ENCODE measurements at places on chromosomes 6 and 20.
A peak's percentile ranks its signal among the peaks of the same experiment; 100 is the strongest.

GRCh38 chr20:13101706-13102105 lies 92.9 kb downstream of the SPTLC3 start:
- no peak for DNase-seq

DNA sequence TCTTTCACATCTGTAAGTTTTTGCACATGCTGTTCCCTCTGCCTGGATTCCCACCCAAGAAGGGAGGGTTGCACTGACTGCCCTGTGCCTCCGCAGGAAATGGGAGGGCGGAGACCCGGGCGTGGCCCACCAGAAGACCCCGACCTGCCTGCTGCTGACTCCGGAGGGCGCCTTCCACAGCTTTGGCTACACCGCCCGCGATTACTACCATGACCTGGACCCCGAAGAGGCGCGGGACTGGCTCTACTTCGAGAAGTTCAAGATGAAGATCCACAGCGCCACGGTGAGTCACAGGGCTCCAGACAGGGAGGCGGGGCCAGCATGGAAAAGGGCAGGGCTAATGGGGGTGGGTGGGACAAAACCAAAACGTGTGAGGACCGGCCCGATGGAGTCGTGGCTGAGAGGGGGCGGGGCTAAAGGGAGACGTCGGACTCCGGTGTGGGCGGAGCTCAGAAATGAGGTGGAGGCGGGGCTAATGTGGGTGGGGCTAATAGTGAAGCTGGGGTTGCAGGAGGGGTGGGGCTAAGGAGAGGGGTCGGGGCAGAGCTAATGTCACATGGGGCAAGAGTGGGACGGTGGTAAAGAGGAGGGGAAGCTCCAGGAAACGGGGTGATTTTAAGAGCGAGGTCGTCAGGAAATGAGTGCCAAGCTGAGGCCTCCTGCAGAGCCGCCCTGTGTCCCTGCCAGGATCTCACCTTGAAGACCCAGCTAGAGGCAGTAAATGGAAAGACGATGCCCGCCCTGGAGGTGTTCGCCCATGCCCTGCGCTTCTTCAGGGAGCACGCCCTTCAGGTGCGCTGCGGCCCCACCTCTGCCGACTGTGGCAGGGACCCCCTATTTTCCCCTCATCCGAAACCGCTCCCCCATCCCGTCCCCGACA lies 12.6 kb downstream of the HSPA12B start:
- DNase-seq = peak; percentile 47

DNA sequence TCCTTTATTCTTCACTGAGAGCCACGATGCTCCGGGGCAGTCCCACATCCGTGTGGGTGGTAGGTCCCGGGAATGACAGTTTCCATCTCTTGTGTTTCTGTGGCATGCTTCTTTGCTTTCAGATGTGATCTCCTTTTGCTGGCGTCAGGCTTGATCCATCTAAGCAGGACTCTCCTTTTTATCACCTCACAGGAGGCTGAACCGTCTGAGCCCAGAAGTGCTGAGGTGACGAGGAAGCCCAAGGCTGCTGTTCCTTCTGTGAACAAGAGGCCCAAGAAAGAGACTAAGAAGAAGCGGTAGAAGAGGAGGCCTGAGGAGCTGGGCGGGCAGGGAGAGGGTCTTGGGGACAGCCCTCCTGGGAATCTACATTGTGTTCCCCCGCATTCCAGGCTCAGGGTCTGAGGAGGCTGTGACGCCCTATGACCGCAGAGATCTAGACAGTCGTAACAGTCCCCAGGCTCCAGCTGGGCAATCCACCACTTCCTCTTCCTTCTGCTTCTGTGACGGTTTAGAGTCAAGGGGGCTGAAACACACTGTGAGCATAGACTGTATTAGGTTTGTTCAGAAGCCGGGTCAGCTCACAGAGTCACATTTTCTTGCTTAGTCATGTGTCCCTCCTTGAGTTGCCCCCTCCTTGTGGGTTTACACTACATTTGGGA lies 26.8 kb downstream of the MANBAL start:
- DNase-seq = no peak

DNA sequence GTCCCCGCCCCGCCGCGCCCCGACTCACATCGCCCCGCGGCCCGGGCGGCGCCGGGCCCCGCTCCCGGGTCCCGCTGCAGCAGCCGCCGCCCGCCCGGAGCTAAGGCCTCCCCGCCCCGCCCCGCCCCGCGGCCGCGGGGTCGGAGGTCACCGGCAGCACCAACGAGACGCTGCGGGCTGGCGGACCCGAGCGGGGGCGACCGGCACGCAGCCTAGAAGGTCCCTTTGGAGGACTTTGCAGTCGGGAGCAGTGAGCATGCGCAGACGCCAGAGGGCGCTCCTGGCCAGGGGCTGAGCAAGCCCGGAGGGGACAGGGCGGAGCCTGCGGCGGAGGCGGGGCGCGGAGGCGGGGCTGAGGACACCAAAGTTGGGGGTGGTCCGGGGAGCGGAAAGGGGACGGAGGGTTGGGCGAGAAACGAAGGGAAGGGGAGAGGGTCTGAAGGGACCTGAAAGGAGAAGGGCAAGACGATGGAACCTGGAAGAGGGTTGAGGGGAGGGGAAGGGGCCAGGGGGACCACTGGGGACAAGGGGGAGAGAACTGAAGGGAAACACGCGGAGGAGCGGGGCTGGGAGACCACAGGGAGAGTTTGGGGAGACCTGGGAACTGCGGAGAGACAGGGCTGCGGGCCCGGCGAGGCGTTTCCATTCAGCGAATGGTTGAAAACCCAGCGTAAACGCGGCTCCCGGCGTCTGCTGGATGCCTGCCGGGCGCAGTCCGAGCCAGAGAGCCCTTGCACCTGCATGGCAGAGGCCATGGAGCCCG lies at the start of gene FRS3:
FRS3 (minus strand) TSS at position 113 of the 763 bp plus-strand sequence. CDS start 2,913 bp downstream, outside the sequence.
- peak; percentile 100 for DNase-seq

DNA sequence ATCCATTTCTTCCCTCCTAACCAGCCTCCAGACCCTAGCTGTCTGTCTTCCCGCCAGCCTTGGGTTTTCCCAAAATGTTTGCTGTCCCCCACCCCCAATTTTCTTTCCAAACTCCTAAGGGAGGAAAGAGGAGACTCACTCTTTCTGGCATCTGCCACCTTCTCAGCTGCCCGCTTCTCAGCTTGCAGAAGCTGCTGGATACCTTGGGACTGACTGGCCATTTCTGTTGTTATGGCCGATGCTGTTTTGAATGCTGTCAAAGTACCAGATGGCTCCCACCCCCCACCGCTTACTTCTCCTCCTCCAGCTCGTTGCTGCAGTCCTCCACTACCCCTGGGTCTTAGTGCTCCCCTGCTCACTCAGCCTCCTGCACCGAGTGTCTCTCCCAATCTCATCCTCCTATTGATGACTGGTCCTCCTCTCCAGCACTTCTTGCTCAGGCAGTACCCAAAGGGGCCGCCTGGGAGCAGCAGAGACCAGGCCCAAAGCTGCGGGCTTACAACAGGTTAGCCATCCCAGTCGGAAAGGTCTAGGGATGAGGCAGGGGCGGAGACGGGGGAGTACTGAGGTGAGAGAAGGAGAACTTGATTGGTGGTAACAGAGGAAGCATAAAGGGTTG lies at the start of gene ATP6V1G2:
ATP6V1G2 (minus strand) TSS at position 270 of the 619 bp plus-strand sequence; CDS start at position 221, 49 bp downstream.
- peak; percentile 98 for DNase-seq
